Activated T-cell treated with anti-CD3 and anti-CD28 coated beads for 4 hours (primary cell): ENCODE measurements at places on chromosomes 1 and 21.

DNA sequence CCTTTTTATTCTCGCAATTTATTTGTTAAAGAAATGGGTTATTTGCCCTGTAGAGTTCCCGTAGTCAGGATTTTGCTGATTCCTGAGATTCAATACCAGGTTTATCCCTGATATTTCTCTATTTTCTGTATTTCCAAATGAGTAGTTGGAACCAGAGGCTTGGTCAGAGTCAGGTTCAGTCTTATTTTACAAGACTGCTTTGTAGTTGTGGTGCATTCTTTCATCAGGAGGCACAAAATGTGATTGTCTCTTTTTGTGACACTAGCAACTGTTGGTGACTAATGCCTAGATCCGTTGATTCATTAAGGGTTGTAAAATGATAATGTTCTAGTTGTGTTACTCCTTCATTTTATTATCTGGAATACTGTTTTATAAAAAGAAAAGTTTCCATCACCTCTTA, 95.5 kb upstream of the TPTE start:
- no peak for DNase-seq

DNA sequence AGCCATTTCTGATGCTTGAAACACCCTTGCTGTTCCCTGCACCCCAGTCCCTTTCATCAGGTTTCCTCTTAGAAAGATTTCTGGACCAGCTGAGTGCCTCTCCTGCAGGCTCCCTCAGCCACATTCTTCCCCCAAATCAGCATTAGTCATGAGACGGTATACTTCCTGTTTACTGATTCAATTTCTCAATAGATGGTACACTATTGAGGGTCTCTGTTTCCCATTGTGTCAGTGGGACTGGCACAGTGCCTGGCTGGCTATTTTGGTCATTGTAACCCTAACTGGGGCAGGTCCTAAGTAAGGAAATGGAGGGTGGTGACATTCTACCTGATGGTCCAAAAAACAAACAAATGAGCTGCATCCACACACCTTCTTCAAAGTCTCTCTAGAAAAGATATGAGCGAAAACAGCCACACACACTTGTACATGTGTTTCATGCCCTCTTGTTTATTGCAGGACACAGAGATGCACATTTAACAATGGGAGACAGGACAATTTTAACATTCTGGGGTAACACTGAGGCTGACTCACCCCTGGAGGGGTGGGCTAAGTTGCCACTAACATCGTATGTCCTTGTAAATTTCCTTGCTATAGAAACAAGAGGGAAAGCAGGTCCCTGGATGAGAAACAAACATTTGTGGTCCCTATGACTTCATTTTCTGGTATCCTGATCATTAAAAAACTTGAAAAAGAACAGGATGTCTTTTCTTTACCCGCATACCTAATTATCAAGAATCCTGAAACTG, 77.5 kb downstream of the RRAGC start:
- no peak for DNase-seq

DNA sequence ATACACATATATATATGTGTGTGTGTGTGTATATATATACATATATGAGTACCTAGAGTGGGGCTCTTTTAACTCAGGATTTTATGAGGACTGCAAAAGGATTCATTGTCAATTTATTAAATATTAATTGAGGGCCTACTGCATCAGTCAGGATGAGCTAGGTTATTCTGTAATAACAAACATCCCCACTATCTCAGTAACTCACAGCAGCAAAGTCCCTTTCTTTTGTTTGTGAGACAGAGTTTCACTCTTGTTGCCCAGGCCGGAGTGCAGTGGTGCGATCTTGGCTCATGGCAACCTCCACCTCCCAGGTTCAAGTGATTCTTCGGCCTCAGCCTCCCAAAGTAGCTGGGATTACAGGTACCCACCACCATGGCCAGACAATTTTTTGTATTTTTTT, 63.8 kb upstream of the FAM20B start:
- DNase-seq: no peak

- DNase-seq: no peak
Observed at GRCh38 chr1:179806333-179806732, 63.2 kb downstream of the FAM163A start.

DNA sequence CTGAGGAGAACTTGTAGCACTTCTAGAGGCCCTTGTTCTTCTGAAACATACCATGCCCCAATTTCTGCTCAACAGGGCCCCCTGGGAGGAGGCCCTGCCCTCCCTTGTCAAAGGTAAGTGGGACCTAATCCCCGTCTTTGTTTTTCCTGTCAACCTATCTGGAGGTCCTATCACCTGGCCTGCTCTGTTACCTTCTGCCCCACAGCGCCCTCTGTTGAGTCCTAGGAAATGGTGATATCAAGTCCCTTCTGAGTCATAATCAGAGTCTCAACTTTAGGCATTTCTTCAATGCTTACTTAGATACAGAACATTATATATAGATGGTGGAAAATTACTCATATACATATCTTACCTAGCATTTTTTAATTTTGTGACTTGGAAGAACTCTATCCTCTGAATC, 28.2 kb upstream of the FCRL4 start:
- DNase-seq: no peak

DNA sequence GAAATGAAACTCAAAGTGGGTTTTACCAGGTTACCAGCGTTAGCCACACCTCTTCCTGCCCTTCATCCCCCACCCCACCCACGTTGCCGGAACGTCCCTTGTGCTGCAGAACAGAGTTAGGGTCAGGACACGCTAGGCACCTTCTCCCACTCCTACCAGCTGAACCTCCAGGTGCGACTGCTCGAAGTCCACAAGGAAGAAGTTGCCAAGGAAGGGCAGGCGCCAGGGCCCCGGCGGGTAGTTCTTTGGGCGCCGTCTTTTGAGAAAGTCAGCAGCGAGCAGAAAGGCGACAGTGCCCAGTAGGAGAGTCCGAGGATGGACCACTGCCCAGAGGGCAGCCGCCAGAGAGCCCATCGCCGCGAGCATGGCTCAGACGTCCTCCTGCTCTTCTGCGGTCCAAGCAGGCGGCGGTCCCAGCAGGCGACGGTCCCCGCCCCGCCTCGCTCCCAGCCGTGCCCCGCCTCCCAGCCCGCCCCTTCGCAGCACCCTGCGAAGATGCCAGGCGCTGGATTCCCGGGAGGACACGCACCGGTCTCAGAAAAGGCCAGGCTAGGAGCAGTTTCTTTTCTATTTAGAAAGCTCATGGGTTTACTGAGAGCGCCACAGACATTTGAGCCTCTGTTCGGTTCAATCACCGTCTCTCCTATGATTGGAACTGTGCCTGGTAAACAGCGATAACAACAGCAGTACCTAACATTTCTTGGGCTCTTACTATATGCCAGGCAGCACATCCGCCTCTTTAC, at the start of gene CYP2J2:
TSS of gene CYP2J2 (minus strand) at position 393 of the 743 bp plus-strand sequence. CDS start at position 366, 27 bp downstream.
- peak; percentile 21 for DNase-seq

GRCh38 chr1:160207771-160208556, 2.8 kb downstream of the PEA15 start:
- no peak for DNase-seq

GRCh38 chr21:44331209-44331608, 8.0 kb downstream of the CFAP410 start:
- DNase-seq: no peak

DNA sequence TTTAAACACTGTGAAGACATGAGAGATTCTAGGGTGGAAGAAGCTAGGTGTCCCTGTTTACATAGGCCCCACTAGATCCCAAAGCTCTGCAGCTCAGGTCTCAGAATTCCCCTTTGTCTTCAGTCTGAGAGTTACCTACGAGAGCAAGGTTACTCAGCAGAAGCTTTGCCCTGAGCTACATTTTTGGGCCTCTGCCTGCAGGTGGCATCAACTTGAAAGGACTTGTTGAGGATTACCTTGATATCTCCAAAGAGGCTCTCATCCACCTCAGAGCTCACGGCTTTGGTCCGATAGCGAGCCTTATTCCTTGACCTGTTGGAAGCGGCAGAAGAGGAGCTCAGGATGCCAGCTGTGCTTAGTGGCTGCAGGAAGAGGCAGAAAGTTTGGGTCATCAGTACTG, 7.0 kb downstream of the CFAP45 start:
- no peak for DNase-seq

- DNase-seq: no peak
Observed at GRCh38 chr1:168288311-168289052, 7.8 kb downstream of the TBX19 start.

GRCh38 chr1:98662356-98662670, 792 bp downstream of the SNX7 start:
- DNase-seq: no peak

GRCh38 chr1:81894867-81895266, 94.1 kb downstream of the ADGRL2 start:
- no peak for DNase-seq

DNA sequence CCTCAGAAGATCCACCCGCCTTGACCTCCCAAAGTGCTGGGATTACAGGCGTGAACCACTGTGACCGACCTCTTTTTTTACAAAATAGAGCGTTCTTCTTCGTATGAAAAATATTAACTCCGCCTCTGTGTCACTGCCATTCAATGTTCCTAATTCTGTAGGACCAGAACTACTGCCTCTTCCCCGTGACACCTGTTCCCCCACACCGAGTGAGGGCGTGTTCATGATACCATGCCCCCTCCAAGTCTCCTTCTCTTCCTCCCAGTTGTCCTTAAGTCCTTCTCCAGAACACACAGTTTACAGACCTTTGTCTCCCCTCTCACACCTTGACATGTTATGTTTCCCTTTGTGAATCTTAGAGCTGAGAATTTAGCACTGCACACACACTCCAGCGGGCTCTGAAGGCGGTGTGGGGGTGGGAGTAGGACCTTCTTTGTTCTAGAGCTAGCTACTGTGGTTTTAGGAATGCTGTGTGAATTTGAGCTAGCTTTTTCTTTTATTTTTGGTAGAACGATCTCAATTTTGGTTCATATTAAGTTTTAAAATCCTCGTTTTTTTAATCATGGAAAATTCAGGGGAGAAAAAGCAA, 82.4 kb upstream of the LPGAT1 start:
- DNase-seq: no peak

GRCh38 chr1:212595787-212596714, 12.5 kb upstream of the ATF3 start:
- DNase-seq: peak; percentile 27

- DNase-seq: no peak
Observed at GRCh38 chr1:11879311-11880180, 20.8 kb upstream of the NPPB start.

DNA sequence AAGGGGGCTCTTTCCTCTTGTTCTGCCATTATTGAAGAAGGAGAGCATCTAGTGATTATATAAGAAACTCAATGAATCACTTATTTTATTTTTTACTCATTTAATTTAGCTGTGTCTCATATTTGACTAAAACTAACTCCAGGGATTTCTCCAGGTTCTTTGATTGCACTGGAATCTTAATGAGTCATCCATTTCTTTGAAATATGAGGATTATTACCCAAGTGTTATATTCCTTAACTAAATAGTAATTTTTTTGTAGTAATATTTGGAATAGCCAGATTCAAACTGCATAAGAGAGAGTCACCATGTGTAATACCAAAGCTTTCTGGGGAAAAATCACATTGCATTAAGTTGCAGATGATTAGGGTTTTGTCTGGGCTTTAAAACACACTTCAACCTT, 59.5 kb downstream of the NTMT2 start:
- no peak for DNase-seq

- no peak for DNase-seq
Observed at GRCh38 chr1:245926888-245927287, 580.2 kb downstream of the SMYD3 start.

DNA sequence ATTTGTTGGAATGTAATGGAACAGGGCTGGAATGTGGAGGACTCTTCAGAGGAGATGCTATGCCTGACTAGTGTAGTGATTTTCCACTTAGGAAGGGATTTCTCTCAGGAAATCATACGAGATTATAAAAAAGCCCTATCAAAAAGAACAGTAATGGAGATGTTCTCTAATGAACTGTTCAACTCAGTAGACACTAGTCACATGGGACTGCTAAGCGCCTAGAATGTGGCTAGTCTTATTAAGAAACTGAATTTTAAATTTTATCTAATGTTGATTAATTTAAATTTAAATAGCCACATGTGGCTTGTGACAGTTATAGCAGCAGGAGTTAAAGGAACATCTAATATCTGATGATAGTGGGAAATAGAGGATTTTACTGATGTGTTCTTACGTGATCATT, 94.0 kb downstream of the SLC35F3 start:
- no peak for DNase-seq

- DNase-seq: no peak
Observed at GRCh38 chr21:46138383-46138970, 16.9 kb downstream of the FTCD start.

DNA sequence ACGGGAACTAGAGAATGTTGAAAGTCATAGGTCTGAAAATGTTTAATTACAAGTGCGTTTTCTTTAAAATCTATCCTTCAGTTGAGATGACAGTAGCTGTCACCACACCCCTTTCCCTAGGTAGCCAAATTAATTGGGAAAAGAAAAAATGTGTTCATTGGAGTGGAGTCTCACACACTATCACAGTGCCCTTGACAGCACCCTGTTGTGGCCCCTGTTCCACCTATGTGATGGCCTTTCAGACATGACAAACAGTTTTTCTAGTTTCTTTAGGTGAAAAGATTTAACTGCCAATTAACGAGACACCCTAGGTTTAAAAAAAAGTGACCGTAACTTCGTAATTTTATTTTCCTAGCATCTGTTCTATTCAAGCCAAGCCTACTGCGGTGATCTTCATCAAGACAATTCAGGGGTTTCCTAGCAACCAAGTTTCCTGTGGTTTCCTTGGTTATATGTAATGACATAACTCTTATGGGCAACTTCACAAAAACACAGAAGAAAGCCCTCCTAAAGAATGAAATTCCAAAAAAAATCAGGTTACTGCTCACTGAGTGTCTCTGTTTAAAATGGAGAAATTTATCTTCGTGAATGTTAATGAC, 298.3 kb downstream of the PDE4B start:
- DNase-seq: no peak

GRCh38 chr1:204308023-204308628, 51.6 kb downstream of the PLEKHA6 start:
- no peak for DNase-seq

GRCh38 chr1:208343226-208343625, 99.0 kb upstream of the PLXNA2 start:
- DNase-seq: no peak

DNA sequence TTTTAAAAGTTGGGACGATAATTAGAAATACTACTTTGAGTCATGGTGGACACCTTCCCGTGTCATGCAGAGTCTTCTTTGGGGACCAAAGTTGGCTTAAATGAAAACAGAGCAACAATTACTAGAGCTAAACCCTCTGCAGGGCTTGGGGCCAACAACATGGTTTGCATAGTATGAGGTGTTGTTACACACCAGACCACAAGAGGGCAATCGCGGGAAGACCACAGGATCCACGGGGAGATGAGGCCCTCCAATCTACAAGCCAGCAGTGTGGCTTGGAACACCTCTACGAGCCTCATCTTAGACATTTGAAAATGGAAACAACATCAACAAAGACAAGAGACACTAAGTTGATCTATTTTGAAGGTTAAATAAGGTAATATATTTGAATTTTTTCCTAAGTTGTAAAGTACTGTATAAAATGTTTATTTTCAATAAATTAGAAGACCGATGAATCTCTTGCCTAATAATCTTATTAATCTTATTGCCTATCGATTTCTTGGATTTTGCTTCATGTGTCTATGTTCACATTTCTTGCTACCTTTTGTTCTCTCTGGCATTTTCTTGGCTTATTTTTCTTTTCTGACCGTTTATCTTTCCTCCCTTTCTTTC, 8.2 kb upstream of the SMCP start:
- peak; percentile 48 for DNase-seq

GRCh38 chr21:39373634-39374033, 24.7 kb upstream of the HMGN1 start:
- no peak for DNase-seq

GRCh38 chr1:45886229-45886628, 82.8 kb downstream of the MAST2 start:
- DNase-seq: no peak
